ENCODE measurements at places on chromosomes 5 and 9.

DNA sequence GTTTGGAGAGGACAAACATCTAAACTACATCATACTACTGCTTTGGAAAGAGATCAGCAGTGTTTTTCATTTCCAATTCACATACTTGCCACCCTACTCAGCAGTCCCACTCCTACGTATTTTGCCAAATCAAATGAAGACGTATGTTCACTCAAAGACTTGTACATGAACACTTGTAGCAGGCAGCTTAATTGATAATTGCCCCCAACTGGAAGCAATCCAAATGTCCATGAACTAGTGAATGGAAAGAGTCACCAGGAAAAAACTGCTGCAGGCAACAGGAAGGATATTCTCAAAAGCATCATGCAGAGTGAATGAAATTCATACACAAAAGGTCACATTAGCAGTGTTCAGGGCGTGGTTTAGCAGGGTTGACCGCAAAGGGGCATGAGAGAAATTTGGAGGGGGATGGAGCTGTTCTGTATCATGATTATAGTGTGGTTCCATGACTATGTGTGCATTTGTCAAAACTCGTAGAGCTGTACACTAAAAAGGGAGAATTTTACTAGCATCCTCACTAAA lies 38.8 kb downstream of the PAEP start:
- no peak for DNase-seq

DNA sequence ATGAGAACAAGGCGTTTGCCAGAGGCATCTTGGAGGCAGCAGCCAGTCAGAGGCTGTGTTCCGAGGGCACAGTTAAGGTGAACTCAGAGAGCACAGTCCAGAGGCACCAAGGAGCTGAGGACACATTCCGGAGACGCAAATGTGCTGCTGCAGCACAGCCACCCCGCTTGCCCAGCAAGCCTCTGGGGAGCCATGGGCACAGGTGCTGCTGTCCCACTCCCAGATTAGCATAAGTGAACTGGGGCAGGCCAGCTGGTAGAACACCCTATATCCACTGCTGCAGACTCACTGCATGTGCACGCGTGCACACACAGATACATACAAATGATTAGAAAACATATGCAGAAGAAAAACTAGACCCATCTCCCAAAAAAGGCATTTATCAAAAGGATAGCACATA lies 164.5 kb downstream of the EBF1 start:
- DNase-seq = no peak

- no peak for DNase-seq
These were observed 337.3 kb downstream of the SPATA31D1 start for GRCh38 chr9:82325907-82326306.

GRCh38 chr9:38445154-38446043 lies 21.1 kb upstream of the IGFBPL1 start:
- DNase-seq = no peak

- no peak for DNase-seq
These were observed 189.8 kb upstream of the BRINP1 start for GRCh38 chr9:119559056-119559455.

DNA sequence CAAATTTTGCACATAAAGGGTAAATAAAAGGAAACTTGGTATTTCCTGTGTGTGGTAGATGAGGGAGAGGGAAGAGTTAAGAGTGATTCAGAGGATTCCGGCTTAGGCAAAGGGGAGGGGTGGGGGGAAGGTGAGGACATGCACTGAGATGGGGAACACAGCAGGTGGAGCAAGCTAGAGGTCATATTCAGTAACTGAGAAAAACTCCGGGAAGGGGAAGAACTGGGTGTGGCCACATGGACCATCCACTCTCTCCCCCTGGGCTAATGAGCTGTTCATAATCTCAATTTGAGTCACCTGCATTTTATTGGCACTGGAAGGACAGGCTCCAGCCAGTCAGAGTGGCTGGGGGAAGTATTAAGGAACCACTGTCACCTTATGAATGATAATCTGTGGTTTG lies 45.1 kb upstream of the UGCG start:
- no peak for DNase-seq

- DNase-seq = no peak
These were observed 9.1 kb downstream of the ENHO start for GRCh38 chr9:34513567-34514214.

- DNase-seq = no peak
These were observed 1022.3 kb downstream of the EFNA5 start for GRCh38 chr5:106648401-106648800.

GRCh38 chr9:512555-513272 lies 298.0 kb downstream of the DOCK8 start:
- DNase-seq = no peak

Data from naive B cell (primary cell).